COR-L47 (cell line): ENCODE measurements at places on chromosomes 5 and 9.
A peak's percentile ranks its signal among the peaks of the same experiment; 100 is the strongest.

- no peak for DNase-seq
Measured at GRCh38 chr5:1868886-1869475, 13.7 kb downstream of the IRX4 start.

GRCh38 chr9:69622676-69623075 is 49.5 kb downstream of the APBA1 start:
- no peak for DNase-seq

- DNase-seq = no peak
Measured at GRCh38 chr9:83623679-83624076, 735 bp downstream of the IDNK start.

- DNase-seq = no peak
Measured at GRCh38 chr5:64653766-64654560, 36.3 kb upstream of the SHISAL2B start.

- no peak for DNase-seq
Measured at GRCh38 chr5:140293849-140294100, 9.1 kb downstream of the PFDN1 start.

- no peak for DNase-seq
Measured at GRCh38 chr5:27479859-27480258, 441.5 kb upstream of the CDH9 start.

DNA sequence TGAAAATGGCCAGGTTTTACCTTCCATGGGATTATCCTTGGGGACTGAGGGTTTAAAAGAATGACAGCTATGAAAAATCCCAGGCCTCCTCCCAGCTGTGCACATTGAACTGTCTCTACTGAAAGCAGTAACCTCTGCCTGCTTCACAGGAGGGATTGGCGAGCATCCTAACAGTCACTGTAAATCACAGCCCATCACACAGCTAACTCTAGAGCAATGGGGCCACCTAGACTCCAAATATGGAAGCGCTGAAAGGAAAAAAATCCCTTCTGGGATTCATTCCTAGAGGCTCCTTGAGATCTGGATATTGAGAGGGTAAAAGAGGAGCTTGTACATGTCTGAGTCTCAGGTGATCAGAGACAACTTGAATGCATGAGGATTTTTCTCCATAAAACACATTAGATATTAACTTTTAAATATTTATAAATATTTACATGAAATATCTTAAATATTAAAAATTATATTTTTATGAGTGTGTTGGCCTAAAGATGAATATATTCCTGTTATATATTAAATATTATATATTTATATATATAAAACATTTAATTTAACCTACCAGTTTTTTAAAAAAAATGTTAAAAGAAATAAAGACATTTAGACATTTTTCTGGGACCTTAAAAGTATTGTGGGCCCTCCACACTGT is 133.8 kb upstream of the SLC24A2 start:
- DNase-seq = peak; percentile 89

DNA sequence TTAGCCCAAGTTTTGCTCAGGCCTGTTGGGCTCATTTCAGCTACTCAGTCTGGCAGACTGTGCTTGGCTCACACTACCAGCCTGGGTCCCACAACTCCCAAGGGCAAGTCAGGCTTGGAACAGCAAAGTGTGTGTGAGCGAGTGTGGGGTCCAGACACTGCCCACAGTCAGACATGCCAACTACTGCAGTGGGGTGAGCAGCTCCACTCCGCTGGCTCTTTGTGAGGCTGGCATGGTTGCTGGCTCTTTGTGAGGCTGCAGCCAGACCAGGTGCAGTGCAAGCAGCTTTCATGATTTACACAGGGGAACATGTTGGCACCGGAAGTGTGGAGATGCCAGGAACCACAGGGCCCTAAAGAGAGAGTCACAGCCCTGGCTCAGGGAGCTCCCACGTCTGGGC is 606.7 kb upstream of the FAM174A start:
- DNase-seq = no peak

DNA sequence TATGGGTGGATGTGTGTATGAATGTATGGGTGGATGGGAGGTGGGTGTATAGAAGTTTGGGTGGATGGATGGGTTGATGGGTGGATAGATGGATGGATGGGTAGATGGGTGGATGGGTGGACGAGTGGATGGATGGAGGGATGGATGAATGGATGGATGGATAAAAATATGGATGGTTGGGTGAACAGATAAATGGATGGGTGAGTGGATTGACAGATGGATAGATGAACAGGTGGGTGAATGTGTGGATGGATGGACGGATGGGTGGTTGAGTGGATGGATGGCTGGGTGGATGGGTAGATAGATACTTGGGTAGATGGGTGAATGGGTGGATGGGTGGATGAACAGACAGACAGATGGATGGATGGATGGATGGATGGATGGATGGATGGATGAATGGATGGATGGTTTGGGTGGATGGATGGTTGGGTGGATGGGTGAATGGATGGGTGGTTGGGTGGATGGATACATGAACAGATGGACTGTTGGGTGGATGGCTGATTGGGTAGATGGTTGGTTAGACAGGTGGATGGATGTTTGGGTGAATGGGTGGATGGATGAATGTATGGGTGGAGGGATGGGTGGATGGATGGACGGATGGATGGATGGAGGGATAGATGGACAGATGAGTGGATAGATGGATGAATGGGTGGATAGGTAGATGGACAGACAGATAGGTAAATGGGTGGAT is 166.8 kb downstream of the IRX2 start:
- no peak for DNase-seq

DNA sequence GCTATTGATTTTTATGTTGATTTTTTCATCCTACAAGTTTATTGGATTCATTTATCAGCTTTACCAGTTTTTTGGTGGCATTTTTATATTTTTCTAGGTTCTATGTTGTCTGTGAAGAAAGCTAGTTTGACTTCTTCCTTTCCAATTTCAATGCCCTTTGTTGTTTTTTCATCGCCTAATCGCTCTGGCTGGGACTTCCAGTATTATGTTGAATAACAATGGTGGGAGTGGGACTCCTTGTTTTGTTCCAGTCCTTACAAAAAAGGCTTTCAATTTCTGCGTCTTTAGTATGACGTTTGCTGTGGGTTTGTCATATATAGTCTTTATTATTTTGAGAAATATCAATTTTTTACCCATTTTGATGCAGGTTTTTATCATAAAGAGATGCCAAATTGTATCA is 175.6 kb upstream of the CCNH start:
- no peak for DNase-seq

- no peak for DNase-seq
Measured at GRCh38 chr5:61686491-61687257, 354.6 kb downstream of the ZSWIM6 start.

DNA sequence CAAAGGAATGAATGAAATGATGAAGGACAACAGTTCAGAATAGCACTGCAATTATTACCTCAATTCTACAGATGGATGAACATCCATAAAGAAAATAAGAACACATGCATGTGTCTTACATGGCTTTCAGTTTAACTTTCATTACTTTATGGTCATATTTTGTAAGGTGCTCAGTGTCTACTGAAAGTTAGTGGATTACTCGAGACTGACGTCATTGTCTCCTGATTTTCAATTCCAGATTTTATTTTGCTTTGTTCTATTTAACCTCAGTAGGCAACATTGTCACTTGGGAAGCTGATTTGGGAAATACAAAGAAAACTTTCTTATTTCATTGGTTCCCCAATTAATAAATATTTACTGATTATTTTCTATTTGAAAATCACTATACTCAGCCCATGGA is 363.7 kb downstream of the CHSY3 start:
- no peak for DNase-seq
